NCI-H510A (cell line): ENCODE measurements at places on chromosomes 5 and 9.

DNA sequence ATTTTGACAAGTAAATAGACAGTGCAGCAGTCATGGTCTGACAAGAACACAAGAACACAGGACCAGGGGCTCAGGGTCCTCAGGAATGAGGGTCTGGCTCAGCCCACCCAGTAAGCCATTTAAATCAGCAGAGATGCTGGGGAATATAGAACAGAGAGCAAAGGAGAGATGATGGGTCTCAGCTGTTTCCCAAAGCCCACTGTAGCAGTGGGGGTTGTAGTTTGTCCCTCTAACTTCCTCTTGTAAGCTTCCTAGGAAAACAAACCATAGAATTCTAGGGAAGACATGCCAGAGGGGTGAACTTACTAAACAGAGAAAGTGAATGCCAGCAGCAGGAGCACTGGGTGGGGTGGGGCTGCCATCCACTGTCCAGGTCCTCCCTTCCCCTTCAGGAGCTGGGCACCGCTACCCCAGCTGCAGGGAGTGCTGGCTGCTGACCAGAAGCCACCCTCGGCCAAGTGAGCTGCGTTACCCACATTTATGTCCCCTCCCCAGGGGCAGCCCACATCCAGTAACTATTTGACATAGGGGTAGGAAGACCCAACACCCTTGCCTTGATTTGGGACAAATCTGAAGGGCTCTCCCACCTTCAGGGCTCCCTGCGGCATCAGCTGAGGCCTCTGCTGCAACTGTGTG is 41.6 kb downstream of the GABBR2 start:
- DNase-seq, result no peak

- no peak for DNase-seq
Measured at GRCh38 chr9:124381170-124381945, 33.9 kb downstream of the PSMB7 start.

- no peak for DNase-seq
Measured at GRCh38 chr5:16489322-16489791, 23.8 kb upstream of the ZNF622 start.

GRCh38 chr9:33721674-33722358 is 73.5 kb upstream of the PRSS3 start:
- peak; percentile 33 for DNase-seq

GRCh38 chr5:1405121-1405520 is 40.1 kb downstream of the SLC6A3 start:
- DNase-seq, result no peak

- DNase-seq, result no peak
Measured at GRCh38 chr9:98521141-98521540, 187.6 kb downstream of the GABBR2 start.

GRCh38 chr5:127210042-127210441 is 80.6 kb upstream of the MEGF10 start:
- DNase-seq, result peak; percentile 26
